ENCODE measurements at places on chromosomes 13 and 19.

DNA sequence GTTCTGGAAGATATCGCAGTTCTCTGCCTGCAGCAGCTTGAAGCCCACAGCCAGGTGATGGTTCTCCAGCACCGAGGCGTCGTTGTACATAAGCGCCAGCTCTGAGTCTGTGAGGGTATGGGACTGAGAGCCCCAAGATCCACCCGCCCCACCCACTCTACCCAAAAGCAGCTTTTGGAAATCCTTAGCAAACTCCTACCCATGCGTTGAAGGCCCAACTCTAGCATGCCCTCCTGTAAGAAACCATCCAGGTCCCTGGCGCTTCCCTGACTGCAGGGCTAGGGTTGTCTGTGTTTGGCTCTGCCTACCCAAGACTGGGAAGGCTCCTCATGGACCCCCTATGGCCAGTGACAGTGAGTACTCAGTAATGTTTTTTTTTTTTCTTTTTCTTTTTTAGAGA, 9.4 kb downstream of the PDE4C start:
- no peak for DNase-seq

GRCh38 chr19:41552558-41552957, 23.4 kb upstream of the CEACAM21 start:
- no peak for DNase-seq

DNA sequence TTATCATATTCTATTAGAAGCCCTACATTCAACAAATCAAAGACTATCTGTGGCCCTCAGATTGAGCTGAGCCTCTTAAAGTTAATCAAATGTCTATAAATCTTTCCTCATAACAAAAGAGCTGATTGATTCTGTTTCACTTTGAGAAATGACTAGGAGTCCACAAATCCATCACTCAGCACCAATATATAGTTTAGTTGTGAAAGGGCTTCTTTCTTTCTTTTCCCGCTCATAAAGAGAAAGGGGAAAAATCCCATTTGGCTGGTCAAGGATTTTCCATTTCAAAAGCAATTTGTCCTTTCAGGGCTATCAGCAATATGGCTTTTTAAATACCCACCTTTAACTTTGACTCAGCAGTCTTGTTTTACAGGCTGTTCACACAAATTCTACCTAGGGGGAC, 408.5 kb upstream of the PCDH20 start:
- no peak for DNase-seq

DNA sequence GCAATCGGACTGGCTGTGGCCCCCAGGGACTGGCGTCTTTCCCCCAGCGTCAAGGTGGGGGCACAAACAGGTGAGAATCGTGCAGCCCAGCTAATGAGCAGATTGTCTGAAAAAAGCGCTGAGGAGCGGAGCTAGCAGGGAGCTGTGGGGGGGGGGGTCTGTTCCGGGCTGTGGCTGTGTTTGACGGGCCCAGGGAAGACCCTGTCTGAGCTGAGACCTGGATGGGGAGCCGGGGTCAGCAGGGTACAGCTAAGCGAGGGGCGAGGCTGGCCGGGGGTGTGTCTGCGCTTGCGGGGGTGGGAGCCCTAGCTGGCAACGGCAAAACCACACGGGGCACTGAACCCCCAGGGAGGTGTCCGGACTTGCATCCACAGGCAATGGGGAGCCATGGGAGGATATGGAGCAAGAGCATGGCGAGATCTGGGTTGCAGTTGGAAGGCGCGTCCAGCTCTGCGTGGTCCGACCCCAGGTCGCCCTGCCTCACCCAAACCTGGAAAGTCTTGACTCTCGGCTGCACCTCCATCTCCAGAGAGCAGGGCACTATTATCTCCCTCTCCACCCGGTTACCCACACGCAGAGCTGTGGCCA, 4.6 kb downstream of the LINGO3 start:
- no peak for DNase-seq

DNA sequence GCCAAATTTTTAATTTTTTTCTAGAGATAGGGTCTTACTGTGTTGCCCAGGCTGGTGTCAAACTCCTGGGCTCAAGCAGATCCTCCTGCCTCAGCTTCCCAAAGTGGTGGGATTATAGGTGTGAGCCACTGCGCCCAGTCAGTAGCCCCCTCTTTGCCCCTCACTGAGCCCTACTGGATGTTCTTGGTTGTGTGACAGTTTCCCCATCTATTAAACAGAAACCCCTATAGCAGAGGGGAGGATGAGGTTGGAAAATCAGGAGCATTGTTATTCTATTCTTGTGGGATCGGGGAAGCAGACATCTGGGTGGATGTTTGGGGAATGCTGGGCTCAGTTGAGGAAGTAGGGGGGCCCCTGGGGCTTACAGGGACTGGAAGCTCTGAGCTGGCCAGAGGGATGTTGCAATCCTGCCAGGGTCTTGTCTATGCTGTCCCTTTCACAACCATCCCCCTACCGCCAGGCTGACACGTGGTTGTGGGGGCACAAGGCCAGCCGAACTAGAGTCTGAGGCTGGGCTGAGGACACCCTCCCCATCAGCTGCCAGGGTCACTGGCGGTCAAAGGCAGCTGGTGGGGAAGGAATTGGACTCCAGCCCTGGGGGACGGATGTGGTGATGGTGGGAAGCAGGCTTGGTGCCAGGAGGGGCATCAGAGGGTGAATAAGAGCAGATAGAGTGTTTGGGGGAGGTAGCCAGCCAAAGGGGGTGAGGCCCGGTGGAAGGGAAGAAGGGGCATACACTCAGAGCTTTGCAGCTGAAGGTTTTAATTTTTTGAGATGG, 10.9 kb downstream of the APOC1 start:
- no peak for DNase-seq

- DNase-seq, result no peak
Measured at GRCh38 chr19:6528544-6529121, 2.2 kb upstream of the TNFSF9 start.

DNA sequence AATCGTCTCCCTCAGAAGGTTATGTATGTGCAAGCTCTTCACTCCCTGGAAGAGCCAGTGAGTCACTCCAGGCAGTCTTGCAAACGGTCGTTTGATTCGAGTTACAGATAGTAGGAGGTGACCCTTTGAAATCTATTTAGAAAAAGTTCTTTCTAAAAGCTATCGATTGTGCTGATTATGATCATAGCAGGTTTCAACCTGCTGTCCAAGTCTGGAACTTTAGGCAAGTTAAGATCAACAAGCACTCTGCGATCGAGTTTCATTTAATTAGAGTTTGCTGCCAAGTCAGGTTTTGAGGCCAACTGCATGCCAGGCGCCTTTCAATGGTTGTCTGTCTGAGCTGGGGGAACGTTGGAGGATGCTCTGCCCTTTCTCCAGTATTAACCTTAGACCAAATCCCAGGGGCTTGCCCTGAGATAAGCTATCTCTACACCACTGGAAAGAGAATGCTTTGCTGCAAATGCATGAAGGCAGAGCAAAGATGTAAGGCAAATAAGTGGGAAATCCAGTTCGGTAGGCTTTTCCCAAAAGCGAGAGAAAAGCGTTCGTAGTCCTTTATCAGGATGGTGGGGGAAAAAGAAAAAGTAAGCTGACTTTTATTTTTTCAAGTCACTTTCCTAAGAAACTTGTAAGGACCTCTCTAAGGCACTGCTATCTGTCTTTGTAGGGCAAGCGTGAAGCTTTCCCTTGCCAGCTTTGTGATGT, 287.5 kb downstream of the ATP8A2 start:
- no peak for DNase-seq

GRCh38 chr13:22744688-22745452, 435.9 kb upstream of the SGCG start:
- no peak for DNase-seq

- DNase-seq, result no peak
Measured at GRCh38 chr13:73800011-73800410, 334.2 kb downstream of the KLF12 start.

DNA sequence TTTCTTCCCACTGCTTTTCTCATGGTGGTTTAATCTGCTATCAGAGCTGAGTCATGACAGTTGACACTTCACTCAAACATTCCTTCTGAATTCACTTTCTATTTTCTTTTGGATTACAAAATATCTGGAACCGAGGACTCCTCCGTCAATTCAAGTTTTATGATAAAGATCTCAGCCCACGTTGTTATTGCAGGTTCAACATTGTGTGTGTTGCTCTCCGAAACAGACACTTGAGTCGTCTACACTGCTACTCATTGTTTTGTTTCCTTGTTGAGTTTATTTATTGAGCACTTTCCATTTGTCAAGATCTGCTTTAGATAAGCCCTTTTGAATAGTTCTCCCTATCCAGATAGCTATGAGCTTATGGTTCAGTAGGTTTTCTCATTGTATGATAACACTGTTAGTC, 636.1 kb upstream of the GPC6 start:
- no peak for DNase-seq

GRCh38 chr19:41944336-41944735, 14.8 kb downstream of the RABAC1 start:
- no peak for DNase-seq

GRCh38 chr13:77456271-77456670, 79.2 kb upstream of the SCEL start:
- no peak for DNase-seq

DNA sequence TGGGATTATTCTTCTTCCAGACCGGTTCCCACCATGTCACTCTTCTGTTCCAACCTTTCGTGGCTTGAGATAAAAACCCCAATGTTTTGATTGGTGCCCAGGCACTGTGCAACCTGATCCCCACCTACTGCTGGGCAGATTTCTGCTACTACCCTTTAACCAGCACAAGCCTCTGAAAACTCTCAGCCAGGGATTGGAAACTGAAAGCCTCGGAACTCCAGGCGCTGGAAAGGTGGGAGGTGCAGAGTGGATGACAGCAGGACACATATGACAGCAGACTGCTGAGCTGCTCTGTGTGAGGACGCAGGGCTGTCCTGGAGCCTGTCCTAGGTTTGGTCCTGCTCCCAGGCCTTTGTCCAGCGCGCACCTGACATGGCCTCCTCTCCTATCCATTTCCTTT, 68.5 kb upstream of the GTF3A start:
- DNase-seq, result no peak
